ENCODE measurements at places on chromosomes 12 and 14.

DNA sequence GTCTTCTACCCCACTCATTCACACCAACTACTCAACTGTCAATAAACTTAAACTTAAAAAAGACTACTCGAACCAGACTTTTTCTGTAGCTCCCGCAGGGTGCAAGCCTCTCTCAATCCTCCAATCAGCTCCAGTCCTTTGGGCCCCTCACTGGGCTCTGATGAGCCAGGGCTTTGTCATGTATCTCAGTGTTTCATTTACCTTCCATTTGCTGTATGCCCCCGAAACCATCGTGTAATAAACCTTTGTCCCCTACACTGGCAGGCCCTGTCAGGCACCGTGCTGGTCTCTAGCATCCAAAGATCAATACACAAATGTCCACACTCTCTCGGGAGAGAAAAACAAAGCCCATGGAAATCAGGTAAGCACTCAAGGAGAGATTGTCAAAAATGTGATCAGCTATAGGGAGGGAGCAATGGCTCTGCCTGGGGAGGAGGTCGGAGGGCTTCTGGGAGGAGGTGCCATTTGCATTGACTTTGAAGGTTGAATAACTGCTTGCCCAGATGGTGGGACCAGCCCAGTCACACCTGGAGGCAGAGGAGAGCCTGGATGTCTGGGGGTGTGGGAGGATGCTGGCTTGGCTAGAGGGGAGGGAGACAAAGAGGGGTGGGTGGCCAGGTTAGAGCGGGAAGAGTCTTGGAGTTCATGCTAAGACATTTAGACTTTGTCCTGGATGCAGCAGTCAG is 42.1 kb upstream of the DICER1 start:
- DNase-seq = no peak

- DNase-seq = no peak
Measured at GRCh38 chr12:103824845-103825244, 16.2 kb downstream of the NT5DC3 start.

DNA sequence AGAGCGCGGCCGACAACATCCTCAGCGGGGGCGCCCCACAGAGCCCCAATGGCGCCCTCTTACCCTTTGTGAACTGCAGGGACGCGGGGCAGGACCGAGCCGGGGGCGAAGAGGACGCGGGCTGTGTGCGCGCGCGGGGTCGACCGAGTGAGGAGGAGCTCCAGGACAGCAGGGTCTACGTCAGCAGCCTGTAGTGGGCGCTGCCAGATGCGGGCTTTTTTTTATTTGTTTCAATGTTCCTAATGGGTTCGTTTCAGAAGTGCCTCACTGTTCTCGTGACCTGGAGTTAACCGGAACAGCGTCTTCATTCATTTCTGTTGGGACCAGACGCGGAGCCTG is 103.8 kb upstream of the FKBP4 start:
- no peak for DNase-seq

- no peak for DNase-seq
Measured at GRCh38 chr12:26108915-26109314, 15.9 kb downstream of the BHLHE41 start.

DNA sequence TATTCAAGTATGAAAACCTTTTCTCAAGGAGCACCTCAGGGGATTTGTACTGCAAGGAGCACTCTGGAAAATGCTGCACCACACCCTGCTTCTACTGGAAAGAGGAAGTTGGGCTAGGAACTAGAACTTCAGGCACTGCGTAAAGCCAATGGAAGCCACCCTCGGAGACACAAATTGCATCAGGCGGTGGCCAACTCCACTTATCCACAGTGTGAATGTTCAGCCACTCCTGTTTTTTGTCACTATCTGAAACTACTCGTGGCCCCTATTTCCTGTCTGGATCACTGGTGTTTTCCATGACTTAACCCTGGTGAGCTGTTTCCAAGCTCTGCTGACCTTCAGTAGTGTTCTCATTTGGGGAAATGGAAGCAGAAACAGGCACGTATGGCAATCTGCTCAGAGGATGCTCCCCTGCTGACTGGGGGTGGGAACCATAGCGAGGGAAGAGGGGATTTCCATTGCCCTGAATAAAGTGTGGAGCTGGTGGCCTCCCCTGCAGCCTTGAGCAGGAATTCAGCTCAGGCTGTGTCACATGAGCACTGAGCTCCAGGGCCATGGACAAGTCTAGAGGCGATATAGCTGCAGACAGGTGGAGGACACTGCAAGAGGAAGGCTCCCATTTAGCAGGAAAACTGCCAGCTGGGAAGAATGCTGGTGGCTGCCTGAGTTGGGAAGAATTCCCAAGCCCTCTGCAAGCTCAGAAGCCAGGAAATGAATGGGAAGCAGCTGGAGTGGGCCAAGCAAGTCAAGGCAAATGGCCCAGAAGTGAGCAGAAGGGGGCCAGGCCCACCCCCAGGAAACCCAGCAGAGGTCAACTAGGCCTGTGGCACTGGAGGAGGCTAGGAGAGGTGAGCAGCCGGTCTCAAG is 50.5 kb upstream of the RAP1B start:
- DNase-seq = no peak

DNA sequence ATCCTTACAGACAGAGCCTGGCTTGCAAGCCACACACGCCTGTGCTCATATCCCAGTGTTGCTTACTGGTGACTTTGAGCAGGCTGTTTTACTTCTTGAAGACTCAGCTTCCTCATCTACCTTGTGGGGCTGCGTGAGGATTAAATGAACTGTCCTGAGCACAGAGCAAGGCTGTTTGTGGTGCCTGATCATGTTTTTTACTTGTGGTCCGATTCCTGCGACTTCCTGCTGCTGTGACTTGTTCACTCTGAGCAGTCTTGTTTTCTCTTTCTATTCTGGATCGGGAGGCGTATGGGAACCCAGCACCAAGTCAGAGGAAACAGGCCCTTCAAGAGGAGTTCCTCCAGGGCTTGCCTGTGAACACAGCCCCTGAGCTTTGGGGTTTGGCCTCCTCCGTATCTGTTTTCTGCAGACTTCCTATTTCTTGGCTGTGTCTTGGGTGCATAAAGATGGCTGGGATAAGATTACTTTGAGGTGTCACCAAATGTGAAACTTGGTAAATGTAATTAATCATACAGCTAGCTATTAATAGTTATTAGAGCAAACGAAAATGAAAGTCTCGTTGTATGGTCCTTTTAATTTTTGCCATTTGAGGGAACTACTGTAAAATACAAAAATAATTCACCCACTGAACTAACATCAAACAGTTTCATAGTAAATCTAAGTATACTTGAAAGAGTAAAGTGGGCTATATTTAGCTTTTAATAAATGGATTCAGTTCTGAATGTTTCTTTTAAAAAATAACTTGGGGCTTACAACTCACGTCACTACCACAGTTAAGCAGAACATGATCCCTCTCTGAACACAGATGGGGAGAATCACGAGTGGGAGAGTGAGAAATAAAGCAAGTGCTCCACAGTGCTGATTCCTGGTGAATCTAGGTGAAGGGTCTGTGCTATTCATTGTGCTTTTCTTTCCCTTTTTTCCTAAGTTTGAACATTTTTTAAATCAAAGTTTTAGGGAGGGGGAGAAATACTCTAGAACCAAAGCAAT is 251.5 kb downstream of the FOXN3 start:
- no peak for DNase-seq

DNA sequence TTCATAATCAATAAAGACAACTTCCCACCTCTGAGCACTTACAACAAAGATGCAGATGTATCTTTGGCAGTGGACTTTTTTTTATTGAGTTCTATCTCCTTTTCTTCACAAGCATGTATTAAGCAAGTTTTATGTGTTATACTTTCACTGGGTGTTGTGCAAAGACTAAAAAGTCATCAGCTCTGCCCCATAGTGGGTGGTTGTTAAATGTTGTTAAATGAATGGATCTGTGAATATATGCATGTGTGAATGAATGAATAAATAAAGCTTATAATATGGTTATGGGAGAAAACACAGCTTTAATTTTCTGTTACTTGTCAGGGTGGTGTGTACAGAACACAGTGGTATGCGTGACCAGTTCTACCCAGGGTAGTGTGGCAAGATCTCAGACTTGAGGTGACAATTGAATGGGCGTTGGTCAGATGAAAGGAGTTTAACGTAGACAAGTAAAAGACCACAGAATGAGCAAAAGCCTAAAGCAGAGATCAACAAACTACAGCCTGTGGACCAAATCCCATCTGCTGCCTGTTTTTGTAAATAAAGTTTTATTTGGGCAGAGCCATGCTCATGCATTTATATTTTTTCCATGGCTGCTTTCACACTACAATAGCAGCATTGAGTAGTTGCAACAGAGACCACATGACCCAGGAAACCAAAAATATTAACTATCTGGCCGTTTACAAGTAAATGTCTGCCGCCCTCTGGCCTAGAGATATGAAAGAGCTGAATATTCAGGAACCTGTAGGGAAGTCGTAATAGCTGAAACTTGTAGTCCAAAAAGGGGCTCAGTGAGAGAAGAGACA is 207.4 kb upstream of the EEA1 start:
- no peak for DNase-seq

GRCh38 chr14:71358209-71358931 is 451.1 kb downstream of the PCNX1 start:
- no peak for DNase-seq

- no peak for DNase-seq
Measured at GRCh38 chr12:8499616-8500015, 13.7 kb upstream of the CLEC4D start.

DNA sequence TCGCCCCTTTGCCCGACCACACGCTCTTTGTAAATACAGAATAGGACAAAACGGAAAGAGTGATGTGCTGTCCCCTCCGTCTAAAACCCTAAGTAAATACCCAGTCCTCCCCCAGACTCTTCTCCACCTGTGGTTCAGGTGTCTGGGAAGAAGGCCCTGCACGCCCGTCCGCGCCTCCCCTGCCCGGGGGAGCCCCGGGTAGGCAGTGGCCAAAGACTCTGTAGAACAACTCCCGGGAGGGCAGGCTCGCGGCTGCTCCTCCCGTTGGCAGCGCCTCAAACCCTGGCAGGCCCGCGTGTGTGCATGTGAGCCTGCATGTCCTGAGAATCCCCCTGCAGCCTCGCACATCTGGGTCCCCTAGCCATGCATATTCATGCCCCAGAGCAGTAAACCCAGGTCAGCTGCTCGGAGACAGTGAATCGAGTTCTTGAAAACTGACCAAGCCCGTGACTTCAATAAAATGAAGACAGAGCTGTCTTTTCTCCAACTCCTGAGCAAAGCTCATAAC is 165.8 kb downstream of the MON2 start:
- DNase-seq = no peak

DNA sequence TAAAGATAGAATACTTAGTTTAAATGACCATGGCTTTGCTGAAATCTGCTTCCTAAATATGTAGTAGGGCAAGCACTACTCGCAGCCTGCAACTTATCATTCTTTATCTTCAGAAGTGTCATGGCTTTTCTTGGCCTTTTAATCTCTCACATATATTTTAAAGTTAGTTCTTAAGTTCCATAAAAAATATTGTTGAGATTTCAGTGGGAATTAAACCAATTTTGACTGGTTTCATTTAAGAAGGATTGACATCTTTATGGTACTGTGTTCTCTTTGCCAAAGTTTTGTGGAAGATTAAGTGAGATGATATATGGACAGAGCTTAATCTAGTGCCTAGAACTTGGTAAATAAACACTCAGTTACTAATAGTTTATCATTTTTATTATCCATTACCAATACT is 56.7 kb downstream of the KIAA0586 start:
- DNase-seq = no peak
